ENCODE measurements at places on chromosomes 12 and 14. TPM values are rescaled to one million over a fixed set of nuclear protein-coding genes. Genes with fewer than 3 reads are reported as not detected.

RAB35 gene
- total RNA-seq = 52.7 TPM

FAIM2 gene
- not detected for total RNA-seq

ERBB3 gene
- 0.11 TPM for total RNA-seq

DEPDC4 gene
- total RNA-seq = 0.20 TPM

SLC4A8 gene
- 5.1 TPM for total RNA-seq

SLC25A47 gene
- 0.04 TPM for total RNA-seq

FAM90A1 gene
- total RNA-seq = 0.11 TPM

ACOT4 gene
- 1.5 TPM for total RNA-seq

RND1 gene
- 1.4 TPM for total RNA-seq

SP1 gene
- 27.4 TPM for total RNA-seq

B3GNT4 gene
- total RNA-seq = 0.04 TPM

KIF5A gene
- under 0.01 TPM for total RNA-seq

CNTN1 gene
- total RNA-seq = 0.79 TPM

AKAP3 gene
- total RNA-seq = 0.79 TPM

DYNC1H1 gene
- total RNA-seq = 659 TPM

NEMF gene
- total RNA-seq = 46.1 TPM

Measured in pulmonary artery endothelial cell (primary cell).